Stimulated activated memory B cell treated with anti-CD40 and anti-IgM and Interleukin-4, amounts not matched to agents 10 μg/mL and 1 μg/mL and 100 μg/mL, for 72 hours (primary cell): ENCODE measurements at places on chromosomes 7 and 10.
A peak's percentile ranks its signal among the peaks of the same experiment; 100 is the strongest.

- no peak for ATAC-seq
Measured at GRCh38 chr10:77104459-77104980, 533.1 kb downstream of the KCNMA1 start.

DNA sequence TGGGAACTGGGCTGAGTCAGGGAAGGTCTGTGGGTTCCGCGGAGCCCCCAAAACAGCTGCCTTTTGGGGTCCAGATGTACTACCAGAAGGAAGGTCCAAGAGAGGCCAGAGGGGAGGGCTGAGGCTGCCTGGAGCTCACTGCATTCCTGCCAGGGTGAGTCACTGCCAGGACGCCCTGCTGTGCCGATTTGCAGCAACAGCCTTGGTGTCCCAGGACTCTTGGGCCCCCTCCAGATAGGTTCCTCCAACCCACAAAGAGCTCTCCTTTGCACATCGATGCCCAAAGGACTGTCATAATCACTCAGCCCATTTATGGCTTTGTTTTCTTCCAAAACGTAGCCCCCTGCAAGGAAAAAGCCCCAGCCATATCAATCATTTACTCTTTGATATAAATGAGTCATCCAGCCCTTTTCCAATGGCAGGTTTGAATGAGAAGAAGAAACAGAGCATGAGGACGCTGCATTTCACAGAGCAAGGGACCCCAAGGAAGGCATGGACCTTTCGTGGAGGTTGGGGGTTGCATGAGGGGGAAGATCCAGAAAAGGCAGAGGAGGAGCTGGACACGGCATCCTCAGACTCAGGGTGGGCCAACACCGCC is 32.2 kb upstream of the COL13A1 start:
- ATAC-seq = no peak

DNA sequence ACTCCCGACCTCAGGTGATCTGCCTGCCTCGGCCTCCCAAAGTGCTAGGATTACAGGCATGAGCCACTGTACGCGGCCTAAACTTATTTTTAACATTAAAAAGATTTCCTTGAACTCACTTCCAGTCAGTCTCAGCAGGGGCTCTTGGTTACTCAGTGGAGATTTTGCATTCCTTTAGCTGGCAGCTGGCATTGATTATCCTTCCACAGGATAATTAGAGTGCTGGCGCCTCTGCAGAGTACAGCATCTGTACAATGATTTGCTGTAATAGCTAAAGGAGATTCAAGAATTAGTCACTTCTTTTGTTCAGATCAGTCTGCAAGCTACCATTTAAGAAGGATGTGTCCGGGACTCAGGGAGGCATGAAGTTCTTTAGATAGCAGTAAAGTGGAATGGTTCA is 125.0 kb upstream of the NPY start:
- no peak for ATAC-seq

DNA sequence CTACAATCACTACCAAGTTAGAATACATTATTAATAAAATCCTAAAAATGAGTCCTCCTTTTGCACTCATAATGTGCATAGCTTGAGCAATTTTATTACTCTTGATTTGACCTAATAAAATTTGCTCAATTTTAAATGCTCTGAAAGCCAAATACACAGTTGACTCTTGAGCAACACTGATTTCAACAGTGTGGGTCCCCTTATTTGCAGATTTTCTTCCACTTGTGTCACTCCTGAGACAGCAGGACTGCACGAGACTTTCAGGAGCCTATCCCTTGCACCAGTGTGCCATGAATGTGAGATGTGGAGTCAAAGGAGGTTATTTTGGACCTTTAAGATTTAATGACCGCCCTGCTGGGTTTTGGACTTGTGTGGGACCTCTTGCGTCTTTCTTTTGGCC is 23.2 kb downstream of the RNF216 start:
- no peak for ATAC-seq

DNA sequence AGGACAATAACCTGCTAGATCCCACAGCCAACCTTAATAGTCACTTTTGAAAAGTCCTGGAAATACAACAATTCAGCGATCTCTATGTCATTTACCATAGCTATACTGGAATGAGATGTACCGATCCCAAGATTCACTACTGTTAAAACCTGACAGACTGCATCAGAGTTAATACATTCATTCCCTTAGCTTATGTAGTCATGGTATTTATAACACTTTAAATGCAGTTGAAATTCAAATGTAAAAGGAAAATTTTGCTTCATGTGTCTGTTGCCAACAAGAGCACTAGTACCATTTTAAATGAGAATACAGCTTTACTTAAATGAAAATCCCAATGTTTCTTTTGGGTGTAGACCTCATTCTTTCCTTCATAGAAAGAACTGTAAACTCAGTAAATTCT is 11.1 kb upstream of the GGCT start:
- ATAC-seq = no peak

DNA sequence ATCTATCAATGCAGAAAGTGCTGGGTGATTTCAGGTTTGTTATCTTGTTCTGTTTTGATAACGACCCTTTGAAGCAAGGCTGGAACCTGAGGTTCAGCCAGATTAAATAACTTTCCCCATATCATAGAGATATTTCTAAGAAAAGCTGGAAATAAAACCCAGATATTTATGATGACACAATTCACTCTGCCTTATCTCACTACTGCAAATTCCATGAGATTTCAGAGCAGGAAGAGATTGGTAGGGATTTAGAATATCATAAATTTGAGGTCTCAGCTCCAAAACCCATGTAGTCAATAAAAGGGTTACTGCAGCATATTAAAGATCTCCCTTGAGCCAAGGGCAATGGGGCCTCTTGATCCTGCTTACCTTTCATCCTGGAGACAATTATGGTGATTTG is 692.5 kb upstream of the IGFBP3 start:
- no peak for ATAC-seq

GRCh38 chr7:136956671-136957070 is 88.2 kb downstream of the CHRM2 start:
- ATAC-seq = no peak

- no peak for ATAC-seq
Measured at GRCh38 chr7:22486597-22486996, 13.4 kb downstream of the STEAP1B start.

- ATAC-seq = peak; percentile 56
Measured at GRCh38 chr10:88066876-88067275, 203.5 kb downstream of the PTEN start.

DNA sequence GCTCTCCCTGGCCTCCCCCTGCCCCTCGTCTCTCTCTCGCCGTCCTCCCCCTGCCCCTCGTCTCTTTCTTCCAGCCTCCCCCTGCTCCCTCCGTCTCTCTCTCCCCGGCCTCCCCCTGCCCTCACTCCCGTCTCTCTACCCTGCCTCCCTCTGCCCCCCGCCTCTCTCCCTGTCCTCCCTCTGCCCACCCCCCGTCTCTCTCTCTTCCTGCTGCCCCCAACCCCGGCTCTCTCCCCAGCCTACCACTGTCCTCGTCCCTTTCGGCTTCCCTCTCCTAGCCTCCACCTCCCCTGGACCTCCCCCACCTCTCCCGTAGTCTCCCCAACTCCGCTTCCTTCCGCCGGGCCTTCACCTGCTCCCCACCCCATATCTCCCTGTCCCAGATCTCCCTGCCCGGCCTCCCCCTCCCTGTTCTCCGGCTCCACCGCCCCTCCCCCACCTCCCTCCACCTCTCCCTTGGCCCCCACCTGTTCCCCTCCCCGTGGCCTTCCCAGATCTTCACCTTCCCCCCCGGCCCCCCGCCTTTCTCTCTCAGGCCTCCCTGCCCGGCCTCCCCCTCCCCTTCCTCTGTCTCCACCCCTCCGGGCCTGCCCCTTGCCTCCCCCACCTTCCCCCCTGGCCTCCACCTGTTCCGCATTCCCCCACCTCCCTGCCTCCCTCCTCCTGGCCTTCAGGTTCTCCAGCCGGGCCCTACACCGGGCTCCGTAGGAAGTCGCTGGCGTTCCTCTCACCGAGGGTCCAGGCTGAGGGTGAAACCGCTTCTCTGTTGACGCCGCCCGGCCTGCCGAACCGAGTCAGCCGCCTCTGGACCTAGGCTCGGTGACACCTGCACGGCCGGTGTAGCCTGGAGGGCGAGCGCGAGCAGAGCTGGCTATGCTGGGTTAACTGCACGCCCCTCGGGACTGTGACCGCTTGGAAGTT is 1.2 kb downstream of the GET4 start:
- no peak for ATAC-seq

- ATAC-seq = no peak
Measured at GRCh38 chr7:51010534-51010933, 227.8 kb upstream of the GRB10 start.

- ATAC-seq = no peak
Measured at GRCh38 chr7:122748195-122748594, 45.5 kb upstream of the RNF148 start.

DNA sequence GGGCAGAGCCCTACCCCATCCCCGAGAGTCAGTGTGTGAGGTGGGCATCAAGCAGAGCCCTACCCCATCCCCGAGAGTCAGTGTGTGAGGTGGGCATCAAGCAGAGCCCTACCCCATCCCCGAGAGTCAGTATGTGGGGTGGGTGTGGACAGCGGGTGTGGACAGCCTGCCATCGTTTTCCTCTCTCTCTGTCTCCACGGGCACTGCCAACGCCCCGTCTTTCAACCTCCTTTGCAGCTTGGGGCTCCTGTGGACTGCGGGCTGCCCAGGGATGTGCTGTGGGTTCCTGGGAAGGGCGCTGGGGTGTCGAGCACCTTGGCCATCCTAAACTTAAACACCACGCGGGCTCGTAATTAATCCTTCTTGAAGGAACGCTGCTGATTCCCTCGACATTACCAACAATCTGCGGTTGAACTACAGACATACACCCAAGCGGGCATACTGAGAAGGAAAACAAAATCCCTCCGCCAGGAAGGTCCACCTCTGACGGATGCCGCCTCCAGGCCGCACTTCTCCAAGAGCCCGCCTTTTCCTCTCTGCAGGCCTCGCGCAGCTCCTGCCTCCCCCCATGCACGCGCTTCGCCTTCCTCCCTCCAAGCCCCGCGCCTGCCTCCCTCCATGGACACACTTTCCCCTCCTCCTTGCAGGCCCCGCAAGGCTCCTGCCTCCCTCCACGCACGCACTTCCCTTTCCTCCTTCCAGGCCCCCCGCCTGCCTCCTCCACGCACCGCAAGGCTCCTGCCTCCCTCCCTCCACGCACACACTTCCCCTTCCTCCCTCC is 65.1 kb downstream of the ADARB2 start:
- no peak for ATAC-seq

GRCh38 chr7:129886818-129887186 is 66.0 kb downstream of the UBE2H start:
- ATAC-seq = no peak

DNA sequence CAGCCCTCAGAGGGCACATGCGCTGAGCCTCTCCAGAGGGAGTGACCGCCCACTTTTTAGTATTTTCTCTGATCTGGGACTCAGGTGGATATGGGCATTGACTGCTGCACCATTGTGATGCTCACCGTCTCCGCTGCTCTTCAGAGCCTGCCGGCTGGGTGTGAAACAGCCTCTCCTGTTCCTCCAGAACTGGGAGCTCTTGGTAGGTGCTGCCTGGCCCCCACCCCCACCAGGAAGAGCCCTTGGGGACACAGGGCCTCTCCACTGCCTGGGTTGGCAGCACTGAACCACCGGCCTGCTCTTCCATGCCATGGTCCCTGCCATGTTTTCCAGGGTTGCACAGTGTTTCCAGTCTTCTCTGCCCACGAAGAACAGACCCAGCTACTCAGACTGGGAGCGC is 36.3 kb downstream of the ARHGAP22 start:
- no peak for ATAC-seq

- no peak for ATAC-seq
Measured at GRCh38 chr7:28155964-28156363, 24.6 kb downstream of the JAZF1 start.

DNA sequence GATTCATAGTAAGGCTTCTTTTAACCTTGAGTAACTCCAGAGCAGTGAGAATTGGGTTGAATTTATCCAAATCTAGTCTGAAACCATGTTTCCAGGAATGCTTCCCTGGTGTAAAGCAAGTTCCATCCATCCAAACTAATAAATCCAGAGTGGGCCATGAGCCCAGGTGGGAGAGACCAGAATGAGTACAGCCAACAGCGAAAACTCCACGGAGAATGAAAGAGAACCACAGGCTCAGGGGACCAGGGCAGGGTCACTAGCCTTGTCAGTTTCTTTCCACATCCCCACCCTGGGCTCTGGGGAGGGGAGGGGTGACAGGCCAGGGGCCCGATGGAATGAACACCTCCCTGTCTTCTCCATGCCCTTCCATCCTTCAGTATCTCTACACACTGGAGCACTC is 180.1 kb downstream of the NEURL1 start:
- no peak for ATAC-seq

GRCh38 chr10:653991-654646 is 35.3 kb downstream of the DIP2C start:
- no peak for ATAC-seq

DNA sequence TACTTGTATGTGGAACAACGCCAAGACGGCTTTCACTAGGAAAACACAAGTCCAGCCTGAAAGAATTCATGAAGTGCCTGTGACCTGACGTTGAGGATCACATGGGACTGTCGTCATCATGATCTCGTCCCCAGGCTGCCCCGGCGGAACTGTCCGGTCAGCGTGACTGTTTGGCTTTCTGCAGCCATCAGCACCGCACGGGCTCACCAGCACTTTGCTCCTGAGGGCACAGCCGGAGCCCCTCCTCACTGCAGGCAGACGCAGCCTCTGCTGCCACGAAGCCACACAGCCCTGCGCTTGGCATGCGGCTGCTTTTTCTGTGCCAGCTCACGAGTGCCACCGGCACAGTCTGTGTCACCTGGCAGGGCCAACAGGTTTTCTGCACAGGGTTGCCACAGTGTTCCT is 9.4 kb upstream of the GET4 start:
- no peak for ATAC-seq

GRCh38 chr7:158112571-158113320 is 474.9 kb downstream of the PTPRN2 start:
- ATAC-seq = no peak

GRCh38 chr10:45454262-45454661 is 80.2 kb downstream of the ALOX5 start:
- no peak for ATAC-seq

- no peak for ATAC-seq
Measured at GRCh38 chr10:130960531-130960930, 351.0 kb downstream of the TCERG1L start.

DNA sequence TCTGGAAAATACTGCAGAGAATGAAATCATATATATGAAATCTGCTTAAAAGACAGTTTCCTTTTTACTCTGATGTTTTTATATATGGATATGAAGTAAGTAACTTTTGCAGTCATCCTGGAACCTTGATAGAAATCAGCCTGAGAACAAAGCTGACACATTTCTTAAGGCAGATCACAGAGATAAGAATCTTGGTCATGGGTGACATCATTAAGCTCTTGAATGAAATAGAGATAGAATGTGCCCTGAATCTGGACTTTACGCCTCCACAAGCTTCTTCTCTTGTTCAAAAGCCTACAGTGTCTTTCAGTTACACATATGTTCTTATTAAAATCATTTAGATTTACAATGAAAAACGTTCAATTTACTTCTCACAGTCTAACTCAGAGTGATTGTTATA is 319.1 kb upstream of the CNTNAP2 start:
- no peak for ATAC-seq

- no peak for ATAC-seq
Measured at GRCh38 chr7:137839903-137840779, 6.6 kb downstream of the DGKI start.
